PC-3 (cell line): ENCODE measurements at places on chromosomes 1 and 21.
A peak's percentile ranks its signal among the peaks of the same experiment; 100 is the strongest.

GRCh38 chr1:172488393-172488792 is 44.5 kb upstream of the PIGC start:
- no peak for DNase-seq

DNA sequence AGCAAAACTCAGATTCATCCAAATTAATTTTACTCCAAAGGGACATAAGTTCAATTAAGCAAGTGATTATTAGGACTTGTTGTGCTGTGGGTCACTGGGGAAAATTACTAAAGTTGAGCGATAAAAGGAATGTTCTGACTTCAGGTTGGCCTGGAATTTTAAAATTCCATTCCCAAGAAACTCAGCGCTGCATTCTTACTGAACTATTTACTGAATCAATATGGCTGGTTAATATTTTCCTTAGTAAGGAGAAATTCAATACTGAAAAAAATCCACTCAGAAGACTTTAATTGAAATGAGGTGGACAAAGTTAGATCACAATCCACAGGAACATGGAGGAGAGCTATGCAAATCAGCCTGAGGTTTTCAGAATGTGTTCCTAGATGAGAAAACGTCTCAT is 578.9 kb upstream of the NR5A2 start:
- DNase-seq = no peak

DNA sequence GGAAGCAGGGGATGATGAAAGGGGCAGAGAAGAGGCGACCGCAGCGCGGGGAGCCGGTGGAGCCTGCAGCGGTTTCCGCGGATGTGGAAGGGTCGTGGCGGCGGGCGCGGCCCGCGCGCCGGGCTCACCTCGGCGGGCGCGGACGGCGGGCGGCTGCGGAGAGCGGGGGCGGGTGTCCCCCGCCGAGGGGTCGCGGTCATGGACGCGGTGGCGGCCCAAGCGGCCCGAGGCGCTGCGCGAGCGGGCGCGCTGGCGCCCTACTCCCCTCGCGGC is 572 bp downstream of the LPGAT1 start:
- no peak for DNase-seq

DNA sequence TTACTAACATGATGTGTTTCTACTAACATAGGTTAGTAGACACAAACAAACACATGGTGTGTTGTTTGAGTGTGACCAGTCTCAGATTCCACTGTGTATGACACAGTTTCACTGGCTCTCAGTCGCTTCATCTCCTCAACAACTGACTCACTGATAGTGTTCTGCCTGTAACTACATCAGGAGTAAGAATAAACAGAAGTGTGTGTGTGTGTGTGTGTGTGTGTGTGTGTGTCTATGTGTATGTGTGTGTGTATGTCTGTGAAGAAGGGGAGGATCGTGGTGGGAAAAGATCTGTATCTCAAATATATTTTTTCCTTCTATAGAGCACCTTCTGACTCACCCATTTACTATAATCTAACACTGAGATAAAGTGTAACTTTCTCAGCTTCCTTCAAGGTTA is 391.0 kb downstream of the PTPRC start:
- peak; percentile 44 for DNase-seq

- no peak for DNase-seq
Observed at GRCh38 chr1:85024736-85025135, 23.6 kb downstream of the MCOLN3 start.

DNA sequence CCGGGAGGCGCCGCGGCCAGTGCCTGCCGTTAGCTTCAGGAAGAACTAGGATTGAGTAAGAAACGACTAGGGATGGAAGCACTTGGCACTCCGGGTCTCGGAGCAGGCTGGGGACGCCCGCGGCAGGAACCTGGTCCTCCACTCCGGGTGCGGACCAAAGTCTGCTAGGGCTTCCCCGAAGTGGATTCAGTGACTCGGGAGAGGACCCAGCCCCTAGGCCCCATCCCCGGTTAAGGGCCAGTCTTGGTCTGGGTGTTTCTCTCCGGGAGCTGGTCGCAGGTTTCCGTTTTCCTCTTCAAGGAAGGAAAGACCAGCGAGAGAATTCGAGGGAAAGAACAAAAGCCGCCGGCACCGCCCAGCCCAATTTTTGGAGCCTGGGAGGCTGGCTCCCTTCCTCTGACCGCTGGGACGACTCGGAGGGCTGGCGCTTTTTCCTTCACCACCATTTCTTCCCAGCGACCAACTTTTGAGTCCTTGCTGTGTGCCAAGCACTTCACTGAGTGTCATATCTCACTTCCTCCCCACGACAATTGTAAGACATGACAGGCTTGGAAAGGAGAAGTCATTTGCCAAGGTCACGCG is 16.8 kb upstream of the STMN1 start:
- peak; percentile 39 for DNase-seq

GRCh38 chr1:163144418-163144817 is 58.3 kb downstream of the RGS5 start:
- DNase-seq = no peak

DNA sequence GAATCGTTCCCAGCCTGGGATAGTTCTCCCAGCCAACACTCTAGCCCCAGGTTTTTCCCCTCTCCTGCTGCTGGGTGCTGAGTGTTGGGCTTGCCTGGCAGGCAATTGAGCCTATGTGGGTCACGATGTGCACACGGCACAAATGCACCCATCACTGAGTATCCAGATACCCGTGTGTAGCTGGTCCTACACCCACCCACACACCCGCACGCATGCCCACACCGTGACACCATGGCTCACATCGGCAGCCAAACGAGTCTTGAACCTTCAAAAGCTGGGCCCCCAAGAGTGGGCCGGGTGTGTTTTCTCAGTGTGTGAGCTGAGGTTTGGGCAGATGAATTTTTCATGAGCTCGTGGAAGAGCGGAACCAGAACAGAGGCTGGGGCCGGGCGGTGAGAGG is 188.5 kb downstream of the GRIK3 start:
- no peak for DNase-seq

DNA sequence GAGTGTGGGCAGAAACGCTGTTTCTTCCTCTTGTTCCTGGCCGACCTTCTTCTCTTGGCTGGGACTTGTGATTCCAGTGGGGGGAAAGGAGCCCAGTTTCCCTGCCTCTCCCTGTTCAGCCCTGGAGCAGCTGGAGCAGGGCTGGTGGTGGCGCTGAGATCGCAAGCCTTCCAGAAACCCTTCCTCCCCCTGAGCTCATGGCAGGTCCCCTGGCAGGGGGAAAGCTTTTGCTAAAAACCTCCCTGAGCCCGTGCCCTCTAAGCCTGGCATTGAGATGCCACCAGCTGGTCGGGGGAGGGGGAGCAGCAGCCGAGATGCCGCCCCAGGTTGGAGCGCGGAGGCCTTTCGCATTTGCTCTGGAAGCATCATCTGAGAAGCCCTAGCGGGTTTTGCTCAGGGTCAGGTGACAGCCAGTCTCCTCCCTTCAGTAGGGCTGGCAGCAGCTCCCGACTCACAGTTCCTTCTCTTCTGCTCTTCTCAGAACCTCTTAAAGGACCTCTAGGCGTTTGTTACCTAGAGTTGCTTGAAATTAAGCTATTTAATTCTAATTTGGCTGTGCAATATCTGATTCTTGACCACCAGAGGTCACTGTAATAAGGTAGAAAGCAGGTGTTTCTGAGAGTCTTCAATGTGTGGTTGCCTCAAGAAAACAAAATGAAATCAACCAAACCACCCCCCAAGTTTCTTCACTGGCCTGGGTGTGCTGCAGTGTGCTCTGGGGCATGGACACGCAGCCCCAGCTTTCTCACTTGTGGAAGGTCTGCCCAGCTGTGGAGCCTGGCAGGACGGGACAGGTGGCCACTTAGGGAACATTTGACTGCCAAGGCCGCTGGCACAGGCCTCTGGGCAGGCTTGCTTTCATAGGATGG is 257.3 kb downstream of the CAMTA1 start:
- peak; percentile 58 for DNase-seq

GRCh38 chr1:202229376-202229775 is 35.8 kb downstream of the LGR6 start:
- no peak for DNase-seq

DNA sequence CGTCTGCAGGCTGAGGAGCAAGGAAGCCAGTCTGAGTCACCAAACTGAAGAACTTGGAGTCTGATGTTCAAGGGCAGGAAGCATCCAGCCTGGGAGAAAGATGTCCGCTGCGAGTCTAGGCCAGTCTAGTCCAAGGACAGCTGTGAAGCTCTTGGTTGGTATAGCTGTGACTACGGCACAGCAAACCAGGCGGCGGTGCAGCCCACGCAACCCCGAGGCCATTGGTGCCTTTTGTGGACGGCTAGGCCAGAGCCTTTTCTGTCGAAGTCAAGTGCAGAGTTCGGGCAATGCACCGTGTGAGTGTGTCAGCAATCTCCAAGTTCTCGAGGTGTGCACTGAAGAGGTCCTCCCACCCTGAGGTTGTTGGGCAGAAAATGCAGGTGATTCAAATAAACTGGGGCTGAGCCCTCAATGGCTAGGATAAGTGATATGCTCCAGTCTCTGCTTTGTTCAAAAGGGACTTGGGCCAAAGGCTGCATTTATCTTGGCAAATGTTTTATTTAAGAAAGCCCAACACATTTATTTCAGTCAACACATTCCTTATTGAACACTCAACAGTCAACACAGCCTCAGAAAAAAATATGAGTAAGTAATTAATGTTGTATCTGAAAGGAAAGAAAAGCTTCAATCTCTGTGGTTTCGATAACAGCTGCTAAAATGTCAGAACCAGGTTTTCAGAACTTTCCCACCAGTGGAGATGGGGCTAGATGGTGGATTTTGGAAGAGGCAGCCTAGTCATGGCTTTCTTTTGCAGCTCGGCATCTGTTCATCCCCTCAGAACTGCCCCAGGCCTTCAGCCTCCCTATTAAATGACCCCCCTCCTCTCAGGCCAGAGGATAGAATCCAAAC is 78.1 kb upstream of the COX20 start:
- DNase-seq = peak; percentile 22

GRCh38 chr1:95111014-95111413 is 6.1 kb upstream of the TLCD4 start:
- no peak for DNase-seq

DNA sequence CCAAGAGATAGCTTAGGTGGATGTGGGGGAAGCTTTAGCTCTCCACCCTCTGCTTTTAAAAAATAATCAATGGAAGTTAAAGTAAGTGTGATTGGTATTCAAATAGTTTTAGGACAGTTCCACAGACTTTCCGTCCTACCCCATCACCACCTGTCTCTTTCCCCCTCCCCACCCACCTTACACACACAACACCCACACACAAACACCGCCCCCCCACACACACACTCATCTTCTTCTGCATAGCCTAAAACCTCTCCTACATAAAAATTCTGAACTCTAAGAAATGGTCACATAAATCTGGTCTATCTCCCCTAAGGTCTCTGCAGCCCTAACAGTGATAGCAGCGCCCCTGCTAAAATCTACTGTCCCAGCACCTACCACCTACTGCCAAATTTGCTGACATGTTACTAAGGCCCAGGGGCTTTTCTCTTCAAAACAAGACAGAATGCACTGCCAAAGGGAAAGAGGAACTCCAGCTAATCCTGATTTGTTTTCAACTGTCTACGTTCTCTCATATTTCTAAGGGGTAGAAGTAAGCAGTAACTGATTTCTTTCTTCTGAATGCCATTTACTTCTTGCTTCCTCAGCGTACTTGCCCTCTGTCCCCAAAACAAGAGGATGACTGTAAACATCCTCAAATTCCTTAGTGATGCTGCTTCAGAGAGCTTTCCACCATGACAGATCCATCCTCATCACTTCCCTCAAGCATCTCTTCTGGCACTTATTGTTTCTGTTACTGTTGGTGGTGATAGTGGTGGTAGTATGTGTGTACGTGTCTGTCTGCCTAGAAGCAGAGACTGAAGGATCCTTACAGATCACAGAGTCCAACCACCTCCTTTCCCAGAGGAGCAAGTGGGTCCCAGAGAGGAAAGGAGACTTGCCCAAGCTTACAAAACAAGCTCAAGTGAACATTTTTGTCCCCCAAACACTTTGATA is 56.8 kb downstream of the LUZP1 start:
- DNase-seq = no peak

DNA sequence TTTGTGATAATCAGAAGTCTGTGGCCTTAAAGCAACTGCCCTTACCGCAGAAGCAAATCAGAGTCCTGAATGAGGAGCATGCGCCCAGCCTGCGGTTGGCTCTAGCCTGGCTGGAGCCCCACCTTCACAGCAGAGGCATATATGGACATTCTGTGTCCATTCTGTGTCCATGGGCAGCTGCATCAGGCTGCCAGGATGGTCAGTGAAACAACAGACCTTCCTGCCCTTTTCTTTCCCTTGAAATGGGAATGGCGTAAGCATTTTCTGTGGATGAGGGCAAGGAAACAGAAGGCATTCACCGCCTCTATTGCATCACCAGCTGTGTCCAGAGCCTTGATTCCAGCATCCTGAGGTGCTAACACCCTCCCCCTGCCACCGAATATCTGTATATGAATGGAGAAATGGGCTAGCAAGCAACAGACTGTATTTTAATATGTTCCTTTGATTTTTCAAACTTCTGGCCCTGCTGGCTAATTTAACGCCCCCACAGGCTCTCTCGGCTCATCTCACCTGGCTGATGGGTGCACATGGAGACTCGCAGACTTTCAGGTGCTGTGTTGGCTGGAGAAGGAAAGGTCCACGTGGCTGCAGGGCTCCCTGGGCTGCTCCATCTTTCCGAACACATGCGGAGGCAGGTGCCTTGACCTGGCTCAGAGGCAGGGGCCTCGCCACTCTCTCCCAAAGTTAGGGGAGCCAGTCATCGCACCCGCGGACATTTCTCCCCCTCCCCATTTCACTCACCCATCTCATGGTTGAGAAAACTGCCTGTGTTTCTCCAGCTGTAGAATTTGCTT is 159.2 kb downstream of the GALNT2 start:
- DNase-seq = no peak

- no peak for DNase-seq
Observed at GRCh38 chr1:193462629-193463320, 276.4 kb upstream of the B3GALT2 start.

DNA sequence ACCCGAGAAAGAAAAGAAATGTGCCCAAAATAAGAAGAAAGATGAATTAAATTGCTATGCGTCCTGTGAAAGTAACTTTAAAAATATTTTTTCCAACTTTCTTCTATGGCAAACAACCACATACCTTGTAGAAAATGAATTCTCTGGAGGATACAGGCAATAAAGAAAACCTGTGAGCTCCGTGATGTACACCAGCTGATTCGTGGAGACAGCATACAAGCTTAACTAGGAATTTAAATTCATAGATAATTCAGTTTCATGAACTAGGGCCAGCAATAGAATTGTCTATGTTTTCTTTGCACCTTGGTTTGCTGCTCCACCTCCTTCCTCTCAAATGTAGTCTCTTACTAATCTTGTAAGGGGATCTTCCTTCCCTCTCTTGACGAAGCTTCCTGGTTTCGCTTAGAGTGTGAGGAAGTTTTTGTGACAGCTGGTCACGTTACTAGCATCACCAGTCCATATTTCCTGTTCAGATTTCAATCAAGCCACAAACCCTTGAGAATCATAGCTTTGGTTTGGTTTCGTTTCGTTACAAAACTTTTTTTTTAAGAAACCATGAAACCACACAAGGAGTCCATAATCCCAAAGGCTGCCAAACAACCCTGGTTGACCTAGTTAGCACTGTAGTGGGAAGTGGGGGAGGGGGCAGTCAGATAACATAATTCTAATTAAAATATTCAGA is 35.8 kb downstream of the GREM2 start:
- DNase-seq = no peak
